Transverse colon (tissue), 4 donors: ENCODE measurements at places on chromosomes 4 and X.

- no peaks in the 10 kb centered on the region for H3K27me3 ChIP-seq
- DNase-seq: no peak
- H3K4me1 ChIP-seq: no peaks in the 10 kb centered on the region
- no peak overlapping the region for H3K4me3 ChIP-seq
Observed at GRCh38 chr4:67714955-67715354, 14.0 kb upstream of the UBA6 start.

GRCh38 chr4:27316176-27316575 lies 455.5 kb downstream of the STIM2 start:
- H3K27me3 ChIP-seq: no peaks in the 10 kb centered on the region
- no peaks in the 10 kb centered on the region for H3K36me3 ChIP-seq
- H3K27ac ChIP-seq: peak overlapping the region; percentile 69
- H3K4me1 ChIP-seq: peaks cover 43% of the 10 kb centered on the region
- no peak overlapping the region for H3K4me3 ChIP-seq

GRCh38 chrX:137432609-137433008 lies 133.3 kb upstream of the ZIC3 start:
- no peak overlapping the region for H3K4me3 ChIP-seq
- H3K4me1 ChIP-seq: no peaks in the 10 kb centered on the region
- H3K27ac ChIP-seq: no peak overlapping the region
- H3K27me3 ChIP-seq: peaks cover 24% of the 10 kb centered on the region

DNA sequence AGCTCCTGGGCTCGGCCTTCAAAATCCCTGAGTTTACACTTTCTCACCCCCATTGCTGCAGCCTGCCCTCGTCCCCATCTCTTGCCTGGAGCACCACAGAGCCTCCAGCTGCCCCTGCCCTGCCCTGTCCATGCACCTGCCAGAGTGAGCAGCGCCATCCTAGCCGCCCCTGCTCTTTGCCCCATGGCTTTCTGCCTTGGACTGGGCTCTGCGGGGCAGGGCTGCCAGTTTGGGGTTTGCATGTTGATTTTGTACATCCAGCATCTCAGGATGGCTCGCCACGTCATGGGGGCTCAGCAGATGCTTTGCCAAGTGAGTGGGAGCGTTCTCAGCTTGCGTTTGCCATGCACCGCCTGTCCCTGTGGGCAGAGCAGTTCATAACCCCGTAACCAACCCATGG lies 67.1 kb upstream of the HGFAC start:
- peaks cover 2% of the 10 kb centered on the region for H3K4me1 ChIP-seq
- no peaks in the 10 kb centered on the region for H3K36me3 ChIP-seq
- H3K4me3 ChIP-seq: no peak overlapping the region
- no peak overlapping the region for H3K27ac ChIP-seq
- no peaks in the 10 kb centered on the region for H3K27me3 ChIP-seq

- H3K4me3 ChIP-seq: no peak overlapping the region
- DNase-seq: no peak
- H3K4me1 ChIP-seq: peaks cover 2% of the 10 kb centered on the region
Observed at GRCh38 chr4:40199179-40199670, 2.4 kb downstream of the RHOH start.

- H3K4me3 ChIP-seq: no peak overlapping the region
- H3K27ac ChIP-seq: no peak overlapping the region
- H3K36me3 ChIP-seq: no peaks in the 10 kb centered on the region
- no peaks in the 10 kb centered on the region for H3K4me1 ChIP-seq
- DNase-seq: no peak
- no peaks in the 10 kb centered on the region for H3K27me3 ChIP-seq
Observed at GRCh38 chr4:122623637-122624166, 2.8 kb upstream of the IL21 start.

DNA sequence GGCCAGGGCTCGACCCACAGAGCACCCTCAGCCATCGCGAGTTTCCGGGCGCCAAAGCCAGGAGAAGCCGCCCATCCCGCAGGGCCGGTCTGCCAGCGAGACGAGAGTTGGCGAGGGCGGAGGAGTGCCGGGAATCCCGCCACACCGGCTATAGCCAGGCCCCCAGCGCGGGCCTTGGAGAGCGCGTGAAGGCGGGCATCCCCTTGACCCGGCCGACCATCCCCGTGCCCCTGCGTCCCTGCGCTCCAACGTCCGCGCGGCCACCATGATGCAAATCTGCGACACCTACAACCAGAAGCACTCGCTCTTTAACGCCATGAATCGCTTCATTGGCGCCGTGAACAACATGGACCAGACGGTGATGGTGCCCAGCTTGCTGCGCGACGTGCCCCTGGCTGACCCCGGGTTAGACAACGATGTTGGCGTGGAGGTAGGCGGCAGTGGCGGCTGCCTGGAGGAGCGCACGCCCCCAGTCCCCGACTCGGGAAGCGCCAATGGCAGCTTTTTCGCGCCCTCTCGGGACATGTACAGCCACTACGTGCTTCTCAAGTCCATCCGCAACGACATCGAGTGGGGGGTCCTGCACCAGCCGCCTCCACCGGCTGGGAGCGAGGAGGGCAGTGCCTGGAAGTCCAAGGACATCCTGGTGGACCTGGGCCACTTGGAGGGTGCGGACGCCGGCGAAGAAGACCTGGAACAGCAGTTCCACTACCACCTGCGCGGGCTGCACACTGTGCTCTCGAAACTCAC lies 3.6 kb downstream of the MID1IP1 start:
- H3K4me1 ChIP-seq: peaks cover 3% of the 10 kb centered on the region
- no peaks in the 10 kb centered on the region for H3K27me3 ChIP-seq
- H3K4me3 ChIP-seq: peak overlapping the region; percentile 80
- peak overlapping the region; percentile 98 for H3K27ac ChIP-seq
- peak; percentile 27 for DNase-seq
- H3K36me3 ChIP-seq: no peaks in the 10 kb centered on the region

DNA sequence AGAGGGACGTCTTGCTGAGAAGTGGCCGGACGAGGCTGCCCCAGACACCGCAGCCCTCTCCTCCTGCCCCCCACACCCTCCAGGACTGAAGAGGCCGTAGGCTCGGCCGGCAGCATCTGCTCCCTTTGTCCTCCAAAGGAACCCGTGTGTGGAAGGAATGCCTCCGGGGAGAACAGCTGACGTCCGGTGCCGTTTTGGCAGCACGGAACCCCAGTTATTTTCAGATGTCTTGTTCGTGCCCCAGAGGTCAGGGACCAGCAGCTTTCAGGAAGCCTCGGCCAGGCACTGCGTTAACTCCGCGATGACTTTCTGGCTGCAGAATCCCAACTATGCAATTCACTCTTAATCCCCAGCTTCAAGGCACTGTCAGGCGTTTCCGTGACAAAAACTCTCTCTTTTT lies 10.9 kb upstream of the PPP2R3B start:
- no peaks in the 10 kb centered on the region for H3K4me1 ChIP-seq
- no peak overlapping the region for H3K27ac ChIP-seq
- no peaks in the 10 kb centered on the region for H3K36me3 ChIP-seq
- no peak for DNase-seq
- H3K4me3 ChIP-seq: no peak overlapping the region
- no peaks in the 10 kb centered on the region for H3K27me3 ChIP-seq

DNA sequence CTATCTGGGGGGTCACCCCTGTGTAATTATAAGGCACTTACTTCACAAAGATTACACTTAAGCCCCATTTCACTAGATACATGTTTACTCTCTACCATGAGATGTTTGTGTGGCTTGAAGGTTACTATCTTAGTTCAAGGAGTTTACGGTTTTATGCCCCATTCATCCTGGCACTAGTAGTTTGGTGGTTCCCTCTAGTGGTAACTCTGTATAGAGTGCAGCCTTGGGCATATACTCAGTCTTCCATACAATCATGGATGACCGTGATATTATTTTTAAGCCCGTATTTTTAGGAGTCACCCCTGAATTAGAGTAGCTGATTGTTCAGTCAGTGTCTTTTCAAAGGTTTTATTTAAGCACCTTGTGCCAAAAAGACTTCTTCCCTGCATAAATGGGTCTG lies 109.9 kb upstream of the FAM47C start:
- H3K4me3 ChIP-seq: no peak overlapping the region
- no peaks in the 10 kb centered on the region for H3K36me3 ChIP-seq
- no peaks in the 10 kb centered on the region for H3K27me3 ChIP-seq
- H3K27ac ChIP-seq: no peak overlapping the region
- H3K4me1 ChIP-seq: no peaks in the 10 kb centered on the region

DNA sequence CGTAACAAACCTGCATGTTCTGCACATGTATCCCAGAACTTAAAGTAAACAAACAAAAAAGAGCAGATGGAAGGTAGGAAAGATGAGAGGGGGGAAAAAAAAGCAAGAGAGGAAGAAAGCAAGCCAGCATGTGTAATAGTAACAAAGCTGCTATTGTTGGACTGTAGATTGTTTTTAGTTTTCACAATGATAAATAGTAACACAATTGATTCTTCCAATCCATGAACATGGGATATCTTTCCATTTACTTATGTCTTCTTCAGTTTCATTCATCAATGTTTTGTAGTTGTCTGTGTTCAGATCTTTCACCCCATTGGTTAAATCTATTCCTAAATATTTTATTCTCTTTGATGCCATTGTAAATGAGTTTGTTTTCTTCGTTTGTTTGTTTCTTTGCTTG lies 85.0 kb upstream of the TBC1D9 start:
- no peak for DNase-seq
- H3K36me3 ChIP-seq: no peaks in the 10 kb centered on the region
- no peak overlapping the region for H3K4me3 ChIP-seq

- H3K4me1 ChIP-seq: no peaks in the 10 kb centered on the region
- H3K36me3 ChIP-seq: no peaks in the 10 kb centered on the region
- H3K4me3 ChIP-seq: no peak overlapping the region
- peak overlapping the region; percentile 58 for H3K27ac ChIP-seq
- no peaks in the 10 kb centered on the region for H3K27me3 ChIP-seq
- no peak for DNase-seq
Observed at GRCh38 chrX:45758738-45759397, 558.2 kb upstream of the DIPK2B start.

DNA sequence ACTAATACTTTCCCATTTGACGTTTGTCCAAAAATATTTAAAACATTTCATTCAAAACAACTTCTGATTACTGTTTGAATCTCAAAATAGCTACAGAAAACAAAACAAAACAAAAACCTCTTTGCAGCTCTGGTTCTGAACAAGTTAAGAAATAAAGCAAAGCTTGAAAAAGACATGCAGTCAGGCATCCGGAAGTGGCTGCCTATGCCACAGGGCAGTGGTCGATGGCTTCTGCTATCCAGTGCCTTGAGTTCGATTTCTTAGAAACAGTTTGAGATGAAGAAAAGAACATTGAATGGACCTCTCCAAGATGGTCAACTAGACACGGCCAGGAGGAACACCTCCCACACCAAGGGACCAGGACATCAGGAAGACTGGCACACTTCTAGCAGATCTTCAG lies 125.3 kb downstream of the SCFD2 start:
- H3K4me1 ChIP-seq: no peaks in the 10 kb centered on the region
- H3K4me3 ChIP-seq: no peak overlapping the region
- no peak for DNase-seq
- H3K27ac ChIP-seq: no peak overlapping the region
- H3K36me3 ChIP-seq: no peaks in the 10 kb centered on the region
- no peaks in the 10 kb centered on the region for H3K27me3 ChIP-seq

DNA sequence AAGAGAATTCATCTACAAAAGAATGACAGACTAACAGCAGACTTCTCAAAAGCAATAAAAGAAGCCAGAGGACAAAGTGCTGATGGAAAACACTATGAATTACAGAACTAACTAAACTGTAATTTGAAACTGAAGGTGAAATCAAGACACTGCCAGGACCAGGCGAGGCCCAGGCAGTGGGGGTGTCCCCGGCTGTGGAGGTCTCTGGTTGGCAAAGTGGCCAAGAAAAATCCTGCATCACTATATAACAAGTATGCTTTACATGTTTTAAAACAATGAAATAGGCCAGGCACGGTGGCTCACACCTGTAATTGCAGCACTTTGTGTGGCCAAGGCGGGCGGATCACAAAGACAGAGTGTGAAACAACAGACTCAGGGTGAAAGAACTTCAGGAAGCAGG lies 32.9 kb downstream of the CHM start:
- peak; percentile 23 for DNase-seq
- H3K27ac ChIP-seq: peak overlapping the region; percentile 29

DNA sequence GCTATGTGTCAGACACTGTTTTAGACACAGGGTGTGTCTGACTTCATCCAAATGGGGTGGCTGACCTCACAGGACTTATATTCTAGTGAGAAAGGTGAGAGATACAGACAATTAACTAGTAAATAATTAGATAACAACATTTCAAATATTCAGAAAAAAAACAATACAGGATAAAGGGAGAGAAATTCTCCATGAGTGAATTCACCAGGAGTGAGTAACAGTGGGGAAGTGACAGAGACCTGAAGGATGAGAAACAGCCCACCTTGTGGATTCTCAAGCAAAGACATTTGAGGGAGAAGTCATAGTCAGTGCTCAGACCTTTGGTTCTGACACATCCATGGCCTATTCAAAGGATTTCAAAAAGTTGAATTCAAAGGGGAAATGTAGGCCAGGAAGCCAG lies 627.9 kb downstream of the IQCM start:
- H3K4me1 ChIP-seq: no peaks in the 10 kb centered on the region
- no peak overlapping the region for H3K27ac ChIP-seq
- H3K27me3 ChIP-seq: no peaks in the 10 kb centered on the region
- H3K36me3 ChIP-seq: no peaks in the 10 kb centered on the region

- H3K27ac ChIP-seq: no peak overlapping the region
- DNase-seq: no peak
- H3K27me3 ChIP-seq: no peaks in the 10 kb centered on the region
Observed at GRCh38 chr4:22895482-22895881, 202.7 kb downstream of the GBA3 start.

- peak within 1 kb of the TSS; percentile 53 for H3K4me3 ChIP-seq
- no peaks in the 10 kb centered on the region for H3K27me3 ChIP-seq
- DNase-seq: peak; percentile 52
- H3K36me3 ChIP-seq: no peaks in the 10 kb centered on the region
Observed at GRCh38 chrX:102651242-102652011, at the start of gene GPRASP1. Gene GPRASP1, plus strand, starts transcription at chrX:102651483. Its CDS starts 2,431 bp downstream, at chrX:102653914.

DNA sequence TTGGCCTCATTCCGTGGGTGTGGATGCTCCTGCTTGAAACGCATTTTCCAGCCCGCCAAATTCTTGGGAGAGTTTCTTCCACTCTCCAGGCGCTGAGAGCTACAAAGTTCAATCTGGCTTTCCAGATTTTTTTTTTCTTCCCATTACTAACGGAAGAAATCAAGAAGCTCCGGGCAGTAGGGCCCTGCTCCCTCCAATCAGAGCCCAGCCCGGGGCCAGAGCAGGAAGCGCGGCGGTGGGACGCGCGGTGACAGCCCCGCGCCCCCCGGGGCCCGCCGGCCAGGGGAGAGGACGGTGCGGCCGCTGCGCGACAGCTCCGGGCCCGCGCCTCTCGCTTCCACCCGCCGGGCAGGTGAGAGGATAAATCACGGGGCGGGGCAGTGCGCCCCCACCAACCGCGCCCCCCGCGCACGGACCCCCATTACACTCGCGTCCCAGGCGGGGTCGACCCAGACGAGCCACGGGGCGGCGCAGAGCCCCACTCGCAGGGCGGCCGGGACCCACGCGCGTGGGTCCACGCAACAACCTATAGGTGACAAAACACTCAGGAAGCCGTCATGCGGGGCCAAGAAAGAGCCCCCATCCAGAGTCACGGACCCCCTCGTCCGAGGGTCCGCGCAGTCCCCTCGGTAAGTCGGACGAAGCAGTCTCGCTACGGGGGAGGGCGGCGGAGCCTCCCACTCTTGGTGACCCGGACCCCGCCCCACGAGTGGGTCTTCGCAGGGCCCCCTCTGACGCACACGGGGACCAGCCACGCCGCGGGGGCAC lies 868 bp downstream of the AFAP1 start:
- peak overlapping the region; percentile 95 for H3K4me3 ChIP-seq
- peaks cover 23% of the 10 kb centered on the region for H3K4me1 ChIP-seq
- peak overlapping the region; percentile 95 for H3K27ac ChIP-seq
- no peaks in the 10 kb centered on the region for H3K36me3 ChIP-seq
